ENCODE measurements at places on chromosomes 12 and 14.

DNA sequence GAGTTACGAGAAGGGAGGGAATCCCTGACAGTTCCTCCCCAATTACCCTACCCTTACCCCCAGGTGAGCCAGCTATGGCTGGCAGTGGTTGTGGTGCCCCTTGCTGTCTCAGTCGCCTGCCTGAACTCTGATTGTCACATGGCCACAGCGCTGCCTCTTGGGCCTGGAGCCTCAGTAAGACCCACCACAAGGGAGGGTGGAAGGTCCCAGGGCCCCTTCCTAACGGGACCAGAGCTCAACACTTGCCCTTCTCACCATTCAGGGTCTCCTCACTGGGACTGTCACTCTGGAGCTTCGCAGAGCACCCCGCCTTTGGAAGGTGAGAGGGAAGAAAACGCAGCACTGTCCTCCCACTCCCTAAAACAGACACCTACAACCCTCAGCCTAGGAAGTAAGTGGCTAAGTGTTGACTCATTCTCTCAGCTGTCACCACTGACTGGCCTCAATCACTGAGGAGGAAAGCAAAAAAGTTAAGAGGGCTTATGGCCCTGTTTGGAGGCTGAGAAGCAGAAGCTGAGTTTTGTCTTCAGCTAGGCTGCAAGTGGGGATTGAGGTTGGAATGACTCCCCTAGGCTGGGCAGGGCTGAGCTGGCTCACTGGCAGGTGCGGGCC lies 1.0 kb downstream of the TMEM253 start:
- DNase-seq = no peak

DNA sequence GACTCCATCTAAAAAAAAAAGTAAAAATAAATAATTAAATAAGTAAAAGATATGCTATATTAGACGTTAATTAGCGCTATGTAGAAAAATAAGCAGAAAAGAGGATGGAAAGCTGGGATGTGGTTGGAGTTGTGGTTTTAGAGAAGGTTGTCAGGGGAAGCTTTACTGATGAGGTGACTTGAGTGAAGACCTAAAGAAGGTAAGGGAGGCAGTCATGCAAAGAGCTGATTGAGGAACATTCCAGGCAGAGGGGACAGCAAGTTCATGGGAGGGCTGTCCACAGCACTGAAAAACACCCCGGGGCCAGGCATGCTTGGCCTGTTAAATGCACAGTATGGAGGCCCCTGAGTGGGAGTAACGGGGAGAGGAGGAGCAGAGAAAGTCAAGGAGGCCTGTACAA lies 15.7 kb downstream of the SMAGP start:
- DNase-seq = no peak

GRCh38 chr14:93047157-93047556 lies 68.6 kb downstream of the ITPK1 start:
- DNase-seq = no peak

GRCh38 chr12:2291182-2291832 lies 238.5 kb downstream of the CACNA1C start:
- DNase-seq = peak; percentile 38
